ENCODE measurements at places on chromosomes 16 and 17.

DNA sequence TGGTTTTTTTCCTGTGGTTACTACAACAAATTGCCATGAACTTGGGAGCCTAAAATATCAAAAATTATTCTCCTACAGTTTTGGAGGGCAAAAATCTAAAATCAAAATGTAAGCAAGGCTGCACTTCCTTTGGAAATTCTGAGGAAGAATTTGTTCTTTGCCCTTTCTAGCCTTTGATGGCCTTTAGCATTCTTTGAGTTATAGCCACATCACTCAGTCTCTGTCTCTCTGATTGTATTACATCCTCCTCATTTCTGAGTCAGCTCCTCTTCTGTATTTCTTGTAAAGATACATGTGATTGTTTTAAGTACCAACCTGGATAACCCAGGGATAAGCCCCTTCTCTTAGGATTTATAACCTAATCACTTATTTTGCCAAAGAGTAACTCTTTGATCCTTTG is 282.0 kb downstream of the BCAS3 start:
- no peak for DNase-seq

DNA sequence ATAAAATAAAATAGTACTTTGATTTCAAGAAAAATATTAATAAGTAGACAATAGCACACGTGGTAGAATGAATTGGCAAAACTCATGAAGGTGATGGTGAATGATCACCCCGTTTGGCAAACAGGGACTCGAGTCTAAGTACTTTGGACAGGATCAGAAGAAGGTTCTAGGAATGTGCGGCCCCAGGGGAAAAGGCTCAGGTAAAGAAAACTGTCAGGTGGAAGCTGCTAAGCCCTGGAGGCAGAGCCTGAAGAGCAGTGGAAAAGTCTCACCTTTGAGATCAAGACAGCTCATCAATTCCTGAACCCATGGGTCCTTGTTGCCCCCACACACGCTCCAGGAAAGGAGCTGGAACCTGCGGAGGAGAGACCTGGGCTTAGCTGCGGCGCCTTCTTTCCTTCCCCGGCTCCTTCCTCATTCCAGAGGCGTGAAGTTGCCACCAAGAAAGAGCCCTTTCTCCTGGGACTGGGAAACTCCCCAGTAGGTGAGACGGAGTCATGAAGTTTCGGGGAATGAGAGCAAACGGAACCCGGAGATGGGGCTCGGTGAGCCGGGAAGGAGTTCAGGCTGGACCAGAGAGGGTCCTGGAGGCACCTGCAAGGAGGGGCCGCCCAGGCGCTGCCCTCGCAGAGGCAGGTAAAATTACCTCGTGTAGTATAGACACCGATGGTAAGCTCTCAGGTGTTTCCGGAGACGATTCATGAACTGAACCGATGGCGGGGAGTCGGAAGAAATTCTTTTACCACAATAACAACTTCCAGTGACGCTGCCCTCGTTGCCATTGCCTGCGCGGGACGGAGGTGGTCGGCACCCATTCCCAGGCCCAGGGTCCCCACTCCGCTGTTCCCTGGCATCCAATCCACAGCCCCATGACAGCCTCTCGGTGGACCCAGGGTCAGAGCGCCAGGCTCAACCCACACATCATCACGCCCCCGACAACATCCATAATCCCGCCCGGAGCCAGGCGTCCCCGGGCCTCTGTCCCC is 1.2 kb upstream of the ZMYND15 start:
- DNase-seq, result no peak

GRCh38 chr17:21131137-21131536 is 4.4 kb downstream of the DHRS7B start:
- no peak for DNase-seq

GRCh38 chr17:17391668-17392370 is 85.0 kb upstream of the MED9 start:
- no peak for DNase-seq

- peak; percentile 73 for DNase-seq
Measured at GRCh38 chr17:42135664-42136653, 13.4 kb downstream of the HSPB9 start.

DNA sequence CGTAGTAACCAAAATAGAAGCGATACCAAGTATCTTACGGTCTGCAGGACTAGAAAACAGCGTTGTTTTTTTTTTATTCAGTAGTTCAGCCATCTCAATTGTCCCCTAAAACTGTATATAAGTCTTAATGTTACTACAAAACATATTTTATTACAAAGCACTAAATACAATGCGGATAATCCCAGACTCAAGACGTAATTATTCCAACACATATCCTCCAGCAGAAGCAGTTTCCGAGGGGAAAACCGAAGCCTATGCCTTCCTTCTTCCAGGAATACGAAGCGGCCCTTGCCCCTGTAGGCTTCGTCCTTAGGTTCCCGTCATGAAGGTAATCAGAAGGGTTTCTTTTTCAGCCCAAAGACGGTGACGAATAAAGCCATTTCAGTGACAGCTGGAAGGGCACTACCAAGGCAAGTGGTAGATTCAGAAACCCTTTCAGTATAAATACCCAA is 2.3 kb downstream of the TMEM107 start:
- no peak for DNase-seq

DNA sequence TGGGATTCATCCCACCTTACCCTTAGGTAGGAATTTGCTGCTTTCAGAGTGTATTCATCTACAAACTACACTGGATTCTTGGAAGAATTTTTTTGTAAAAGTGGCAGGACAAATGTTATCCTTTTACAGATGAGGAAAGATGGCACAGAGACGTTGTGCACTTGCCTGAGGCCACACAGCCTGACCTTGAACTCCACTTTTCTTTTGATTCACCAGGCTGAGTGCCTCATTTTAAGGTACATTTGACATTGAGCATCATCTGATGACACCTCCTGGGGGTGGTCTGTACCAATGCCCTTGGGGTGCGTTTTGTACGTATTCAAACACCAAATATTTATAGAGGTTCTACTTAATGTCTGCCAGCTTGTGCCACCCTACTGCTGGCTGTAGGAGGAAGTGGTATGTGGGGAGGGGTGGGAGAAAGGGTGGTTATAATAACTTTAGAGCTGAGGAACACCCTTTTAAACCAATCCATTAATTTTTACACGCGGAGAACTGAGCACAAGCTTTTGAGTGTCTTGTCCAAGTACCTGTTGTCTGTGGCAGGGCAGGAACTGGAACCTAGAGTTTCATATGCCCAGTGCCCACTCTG is 29.1 kb downstream of the HS3ST3B1 start:
- DNase-seq, result no peak

DNA sequence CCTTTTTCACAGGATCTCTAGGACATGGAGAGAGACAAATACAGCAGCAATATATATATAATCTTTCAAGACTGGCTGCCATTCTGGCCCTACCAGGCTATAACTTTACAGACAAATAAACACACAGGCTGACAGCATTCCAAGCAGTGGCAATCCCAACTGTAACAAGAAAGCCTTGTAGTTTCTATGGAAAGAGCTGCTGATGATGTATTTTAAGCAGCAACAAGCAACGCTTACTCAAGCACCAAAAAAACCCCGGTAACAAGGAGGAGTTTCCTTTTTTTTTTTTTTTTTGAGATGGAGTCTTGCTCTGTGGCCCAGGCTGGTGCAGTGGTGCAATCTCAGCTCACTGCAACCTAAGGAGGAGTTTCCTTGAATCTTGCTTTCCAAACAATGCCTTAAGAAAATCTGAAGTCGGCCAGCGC is 23.2 kb downstream of the LSM12 start:
- DNase-seq, result no peak

- DNase-seq, result no peak
Measured at GRCh38 chr16:63623551-63624039, 1498.3 kb downstream of the CDH11 start.

DNA sequence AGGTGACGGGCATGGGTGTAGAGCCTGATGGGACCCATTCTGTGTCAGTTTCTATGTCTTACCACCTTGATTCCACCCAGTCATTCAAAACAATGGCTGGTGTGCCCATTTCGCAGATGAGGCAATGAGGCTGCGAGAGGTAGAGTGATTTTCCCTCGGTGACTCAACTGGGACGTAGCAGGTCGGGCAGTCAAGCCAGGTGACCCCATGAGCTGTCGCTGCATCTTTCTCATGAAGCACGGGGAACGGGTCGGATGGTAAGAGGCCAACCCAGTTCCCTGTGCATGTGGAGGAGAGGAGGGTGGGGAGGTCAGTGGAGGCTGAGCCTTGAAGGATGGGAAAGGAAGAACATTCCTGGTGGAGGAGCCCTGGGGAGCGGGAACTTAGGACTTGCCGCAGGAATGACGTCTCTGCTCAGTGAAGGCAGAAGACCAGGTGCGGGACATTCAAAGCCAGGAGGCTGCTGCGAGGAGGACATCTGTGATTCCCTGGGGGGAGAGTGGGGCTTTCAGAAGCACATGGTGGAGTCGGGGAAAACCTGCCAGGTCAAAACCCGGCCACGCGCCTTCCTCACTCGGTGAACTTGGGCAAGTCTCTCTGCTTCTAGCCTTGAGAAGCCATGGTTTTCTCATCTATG is 1.1 kb downstream of the IL21R start:
- DNase-seq, result no peak

- no peak for DNase-seq
Measured at GRCh38 chr17:64315032-64315490, 52.0 kb upstream of the TEX2 start.

DNA sequence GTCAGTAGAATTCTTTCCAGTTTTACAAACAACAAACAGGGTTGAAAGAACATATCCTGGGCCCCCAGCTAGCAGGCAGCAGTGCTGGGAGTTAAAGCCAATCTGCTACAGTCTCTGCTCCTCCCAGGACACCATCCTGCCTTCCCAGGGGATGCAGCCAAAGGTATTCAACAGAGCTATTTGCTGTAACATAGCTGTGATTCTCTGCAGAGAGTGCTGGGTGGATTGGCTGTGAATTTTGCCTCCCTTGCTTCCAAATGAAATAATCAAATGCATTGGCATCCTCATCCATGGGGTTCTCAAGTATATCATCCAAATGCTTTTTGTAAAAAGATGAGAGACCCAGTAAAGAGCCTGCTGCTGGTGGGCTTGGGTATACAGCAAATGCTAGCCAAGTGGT is 124.3 kb downstream of the NPIPB5 start:
- DNase-seq, result no peak

DNA sequence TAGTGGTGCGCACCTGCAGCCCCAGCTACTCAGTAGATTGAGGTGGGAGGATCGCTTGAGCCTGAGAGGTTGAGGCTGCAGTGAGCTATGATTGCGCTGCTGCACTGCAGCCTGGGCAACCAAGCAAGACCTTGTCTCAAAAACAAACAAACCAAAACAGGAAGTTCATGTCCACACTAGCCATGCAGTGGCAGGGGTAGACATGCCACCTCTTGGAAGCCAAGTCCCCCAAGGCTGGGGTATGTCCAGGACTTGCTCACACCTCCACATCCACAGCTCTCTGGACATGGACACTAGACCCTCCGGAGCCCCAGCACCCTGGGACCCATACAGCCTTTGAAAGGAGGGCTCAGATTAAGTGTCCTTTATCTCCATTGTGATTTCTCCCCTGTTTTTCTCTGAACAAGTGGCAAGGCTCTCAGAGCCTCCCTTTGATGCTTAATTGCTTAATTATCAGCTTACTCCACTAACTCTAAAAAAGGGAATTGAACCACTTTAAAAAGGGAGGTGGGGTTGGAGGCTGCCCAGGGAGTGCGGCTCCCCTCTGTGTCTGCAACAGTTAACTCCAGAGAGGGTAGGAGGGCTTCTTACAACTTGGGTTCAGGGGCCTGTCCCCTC is 424.6 kb upstream of the C16orf82 start:
- DNase-seq, result no peak

- no peak for DNase-seq
Measured at GRCh38 chr17:81306491-81306890, 11.4 kb upstream of the SLC38A10 start.

- DNase-seq, result no peak
Measured at GRCh38 chr16:65658349-65658748, 536.5 kb upstream of the CDH11 start.

GRCh38 chr16:83397601-83398291 is 410.0 kb upstream of the HSBP1 start:
- DNase-seq, result no peak

- no peak for DNase-seq
Measured at GRCh38 chr17:2438823-2439222, 38.0 kb upstream of the MNT start.

GRCh38 chr17:15124264-15124595 is 140.9 kb downstream of the PMP22 start:
- DNase-seq, result no peak

DNA sequence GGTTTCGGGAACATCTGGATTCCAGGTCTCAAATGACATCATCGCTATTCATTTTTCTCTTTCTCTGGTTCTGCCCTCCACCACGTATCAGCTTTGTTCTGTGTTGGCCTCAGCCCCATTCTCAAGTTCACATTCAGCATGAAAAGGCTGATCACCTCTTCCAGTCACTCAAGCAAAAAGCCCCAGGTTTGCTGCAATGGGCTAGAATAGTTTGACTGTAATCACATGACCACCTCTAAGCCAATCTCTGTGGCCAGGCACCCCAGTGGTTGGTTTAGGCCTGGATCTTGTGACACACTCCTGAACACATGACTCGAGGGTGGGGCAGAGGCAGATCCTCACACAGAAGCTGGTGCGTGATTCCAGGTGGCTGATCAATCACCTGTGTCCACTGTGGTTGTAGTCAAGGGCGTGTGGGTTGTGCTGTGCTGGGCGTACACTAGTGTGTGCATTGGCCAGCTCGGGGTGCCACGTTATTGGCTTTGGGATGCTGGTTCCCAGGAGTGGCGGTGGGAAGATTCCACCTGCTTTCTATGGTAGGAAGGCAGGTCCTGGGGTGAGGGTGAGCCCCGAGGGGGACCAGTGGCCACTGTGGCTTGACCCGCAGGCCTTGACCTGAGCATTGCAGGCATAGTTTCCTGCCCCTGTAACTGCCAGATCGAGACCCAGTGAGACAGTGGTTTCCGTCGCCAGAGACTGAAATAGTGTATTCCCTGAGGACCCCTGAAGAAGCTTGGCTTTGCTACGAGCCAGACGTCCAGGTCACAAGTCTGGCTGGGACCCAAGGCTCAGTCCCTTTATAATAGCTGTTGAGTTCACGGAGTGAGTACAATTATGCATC is 12.0 kb downstream of the EEF2K start:
- no peak for DNase-seq

GRCh38 chr17:17987187-17987896 is 14.7 kb downstream of the DRC3 start:
- no peak for DNase-seq

GRCh38 chr17:66715745-66716156 is 119.2 kb upstream of the CACNG5 start:
- DNase-seq, result no peak

GRCh38 chr17:41340494-41340893 is 10.1 kb downstream of the KRT33A start:
- DNase-seq, result no peak

- DNase-seq, result no peak
Measured at GRCh38 chr17:74599023-74599399, 6.9 kb upstream of the CD300LD start.

GRCh38 chr16:11356573-11357331 is 11.5 kb downstream of the RMI2 start:
- no peak for DNase-seq

- DNase-seq, result no peak
Measured at GRCh38 chr17:13134076-13134475, 116.2 kb upstream of the ELAC2 start.

- no peak for DNase-seq
Measured at GRCh38 chr16:83554540-83554939, 253.2 kb upstream of the HSBP1 start.

GRCh38 chr16:49712106-49712505 is 143.8 kb downstream of the ZNF423 start:
- no peak for DNase-seq

Measured in retinal pigment epithelial cell (primary cell).